Activated CD4-positive, alpha-beta memory T cell treated with anti-CD3 and anti-CD28 coated beads for 36 hours (primary cell): ENCODE measurements at places on chromosomes 1 and 21. TPM values are rescaled to one million over a fixed set of nuclear protein-coding genes. Genes with fewer than 3 reads are reported as not detected.

DNA sequence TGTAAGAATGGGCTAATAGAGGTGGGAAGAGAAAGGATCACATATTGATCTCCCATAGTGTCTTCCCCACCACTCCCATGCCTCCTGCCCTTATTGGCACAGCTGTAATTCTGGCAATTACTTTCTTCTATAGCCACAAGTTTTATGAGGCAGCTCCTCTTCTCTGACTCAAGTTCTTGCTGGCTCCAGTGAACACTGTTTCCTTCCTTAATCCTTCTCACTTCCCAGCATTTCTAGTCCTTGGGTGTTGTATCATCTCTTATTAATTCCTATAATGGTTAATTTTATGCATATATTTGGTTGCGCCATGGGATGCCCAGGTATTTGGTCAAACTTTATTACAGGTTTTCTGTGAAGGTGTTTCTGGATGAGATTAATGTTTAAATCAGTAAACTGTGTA lies 103.3 kb downstream of the MRPL39 start:
- H3K27ac ChIP-seq: peak overlapping the region; percentile 81
- peaks cover 27% of the 10 kb centered on the region for H3K36me3 ChIP-seq
- H3K27me3 ChIP-seq: no peaks in the 10 kb centered on the region
- no peak for DNase-seq
- H3K4me1 ChIP-seq: peaks cover 66% of the 10 kb centered on the region
- H3K4me3 ChIP-seq: no peak overlapping the region

DNA sequence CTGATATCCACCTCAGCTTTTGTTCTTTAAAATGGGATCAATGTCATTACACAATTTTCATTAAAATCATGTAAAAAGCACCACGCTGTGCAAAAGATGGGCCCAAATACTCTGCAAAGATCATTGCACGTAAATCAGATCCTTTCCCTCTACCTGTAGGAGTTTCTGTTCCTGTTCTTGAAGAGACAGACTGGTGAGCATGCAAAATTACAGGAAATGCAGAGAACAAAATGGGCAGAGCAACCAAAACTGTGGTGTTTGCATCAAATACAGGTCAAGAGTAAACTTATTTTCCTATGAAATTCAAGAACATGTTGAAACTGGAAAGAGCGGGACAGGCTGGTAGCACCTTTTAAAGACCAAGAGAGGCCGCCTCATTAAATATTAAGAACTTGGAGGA lies 294.9 kb upstream of the ADGRL2 start:
- no peak overlapping the region for H3K4me3 ChIP-seq
- no peaks in the 10 kb centered on the region for H3K36me3 ChIP-seq
- no peaks in the 10 kb centered on the region for H3K27me3 ChIP-seq
- DNase-seq: no peak
- no peaks in the 10 kb centered on the region for H3K4me1 ChIP-seq

DNA sequence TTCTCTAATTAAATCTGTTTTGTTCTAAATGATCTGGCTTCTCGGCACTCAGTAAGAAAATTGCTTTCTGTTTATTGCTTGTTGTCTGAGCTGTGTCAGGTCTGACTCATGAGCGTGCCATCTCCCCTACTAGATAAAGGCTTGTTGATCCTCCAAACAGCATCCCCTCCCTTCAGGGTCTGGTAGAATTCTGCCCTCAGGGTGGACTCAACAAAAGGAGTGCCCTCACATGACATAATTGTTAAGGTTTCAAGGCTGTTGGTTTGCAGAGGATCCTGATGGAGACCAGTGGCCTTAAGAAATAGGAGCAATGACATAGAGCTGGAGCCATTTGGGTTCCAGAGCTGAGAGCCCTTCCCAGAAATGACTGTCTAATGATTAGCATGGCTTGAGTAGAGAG lies 36.0 kb upstream of the ATP2B4 start:
- H3K4me1 ChIP-seq: peaks cover 11% of the 10 kb centered on the region
- H3K27me3 ChIP-seq: no peaks in the 10 kb centered on the region
- no peak overlapping the region for H3K4me3 ChIP-seq

CFHR5 gene
- total RNA-seq: not detected
